ENCODE measurements at places on chromosomes 13 and 19.

DNA sequence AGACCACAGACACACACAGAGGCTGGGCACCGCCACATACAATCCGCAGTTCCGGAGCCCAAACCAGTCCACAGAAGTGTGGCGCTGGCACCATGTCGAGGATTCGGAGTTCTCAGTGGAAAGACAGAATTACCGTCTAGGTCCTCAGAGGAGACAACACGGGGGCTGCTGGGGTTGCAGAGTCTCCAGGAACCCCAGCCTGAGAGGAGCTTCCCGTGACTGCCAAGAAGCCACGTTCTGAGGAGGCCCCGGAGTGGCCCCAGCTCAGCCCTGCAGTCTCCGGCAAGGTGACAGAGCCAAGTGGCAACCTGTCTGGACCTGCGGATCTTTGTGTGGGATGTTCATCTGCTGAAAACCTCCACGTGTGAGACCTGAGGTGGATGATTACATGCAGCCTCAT is 7.3 kb upstream of the ADPRHL1 start:
- no peak for DNase-seq

DNA sequence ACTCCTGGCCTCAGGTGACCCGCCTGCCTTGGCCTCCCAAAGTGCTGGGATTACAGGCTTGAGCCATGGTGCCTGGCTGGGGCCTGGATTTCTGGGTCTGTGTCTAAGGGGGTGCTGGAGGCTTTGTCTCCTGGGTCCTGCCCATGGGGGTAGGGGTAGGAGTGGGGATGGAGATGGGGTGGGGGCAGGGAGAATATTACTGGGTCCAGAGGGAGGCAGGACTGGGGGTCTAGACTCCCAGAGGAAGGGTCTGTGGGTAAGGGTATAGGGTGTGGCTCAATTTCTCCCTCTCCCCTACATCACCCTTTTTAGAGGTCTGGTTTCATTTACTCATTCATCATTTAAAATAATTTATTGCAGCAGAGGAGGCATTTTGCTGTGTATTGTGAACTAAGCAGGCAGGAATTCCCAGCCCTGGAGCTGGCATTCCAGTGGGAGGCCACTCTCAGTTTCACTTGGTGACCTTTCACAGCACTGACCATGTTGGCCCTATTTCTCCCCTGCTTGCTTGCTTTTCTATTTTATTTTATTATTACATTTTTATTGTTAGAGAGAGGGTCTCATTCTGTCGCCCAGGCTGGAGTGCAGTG is 810 bp upstream of the NFKBID start:
- no peak for DNase-seq

DNA sequence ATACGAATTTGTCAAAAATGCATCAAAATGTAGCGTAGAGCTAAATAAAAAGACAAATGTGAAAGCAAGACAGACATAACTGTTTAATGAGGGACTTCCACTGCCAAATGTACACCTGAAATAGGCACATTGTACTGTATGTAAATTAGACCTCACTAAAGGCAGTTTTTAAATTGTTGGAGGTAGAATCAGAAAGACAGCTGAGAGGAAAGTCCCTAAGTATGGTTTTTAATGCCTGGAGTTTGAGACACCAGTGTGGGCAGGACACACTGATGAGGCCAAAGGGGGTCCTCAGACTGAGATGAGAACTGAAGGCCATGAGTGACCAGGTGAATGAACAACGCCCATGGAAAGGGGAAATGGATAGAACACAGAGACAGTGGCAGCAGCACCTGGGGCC is 22.9 kb downstream of the MED26 start:
- DNase-seq: no peak

GRCh38 chr19:48553676-48554384 is 1.9 kb downstream of the SULT2B1 start:
- no peak for DNase-seq

DNA sequence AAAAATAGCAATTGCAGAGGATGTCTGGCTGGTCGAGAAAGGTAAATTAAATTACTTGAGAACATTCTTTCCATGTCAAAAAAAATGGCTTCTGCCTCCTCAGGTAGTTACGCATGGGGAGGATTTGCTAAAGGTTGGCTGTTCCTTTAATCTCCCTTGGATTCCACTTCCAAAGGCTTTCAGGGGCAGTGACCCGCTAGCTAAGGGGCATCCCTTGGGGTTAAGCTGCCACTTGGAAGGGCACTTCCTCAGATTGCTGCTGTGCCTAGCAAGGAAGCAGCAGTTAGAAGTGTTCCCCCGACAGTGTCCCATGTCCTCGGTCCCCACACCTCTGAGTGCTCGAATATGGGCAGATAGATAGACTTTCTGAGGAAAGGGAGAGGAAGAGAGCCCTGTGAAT is 108.5 kb downstream of the RGCC start:
- no peak for DNase-seq

GRCh38 chr13:49858178-49858856 is 65.8 kb upstream of the KPNA3 start:
- DNase-seq: no peak

DNA sequence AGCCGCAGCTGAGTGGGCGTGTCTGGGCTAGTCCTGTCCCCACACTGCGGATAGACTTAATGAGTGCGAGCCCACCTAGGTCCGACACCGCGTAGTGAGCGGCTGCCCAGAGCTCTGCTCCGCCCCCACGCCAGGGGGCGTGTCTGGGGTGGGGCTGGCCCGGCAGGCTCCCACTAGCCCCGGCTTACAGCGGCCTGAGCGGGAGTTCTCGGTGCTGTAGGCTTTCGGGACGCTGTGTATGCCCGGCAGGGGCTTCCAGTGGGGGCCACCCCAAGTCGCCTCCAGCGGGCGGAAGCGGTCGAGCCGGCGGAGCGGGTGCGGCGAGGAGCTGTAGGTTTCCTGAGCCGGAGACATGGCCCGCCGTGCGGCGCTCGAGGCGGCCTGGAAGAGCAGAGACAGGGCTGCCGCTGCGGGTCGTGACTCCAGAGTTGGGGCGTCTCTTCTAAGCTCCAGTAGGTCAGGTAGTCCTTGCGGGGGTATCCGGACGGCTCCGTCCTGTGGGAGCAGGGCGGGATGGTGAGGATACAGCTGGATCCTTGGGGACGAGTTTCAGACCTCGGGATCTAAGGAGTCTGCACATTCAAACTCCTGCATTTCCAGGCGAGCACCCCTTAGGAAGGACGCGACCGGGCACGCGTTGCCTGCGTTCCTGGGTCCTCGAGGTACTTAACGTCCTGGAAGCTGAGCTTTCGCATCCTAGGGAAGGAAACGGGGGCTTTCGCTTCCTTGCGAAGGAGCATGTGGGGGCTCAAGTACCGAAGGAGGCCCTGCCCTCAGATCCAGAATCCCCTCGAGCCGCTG is 1.2 kb downstream of the CGB7 start:
- DNase-seq: no peak

DNA sequence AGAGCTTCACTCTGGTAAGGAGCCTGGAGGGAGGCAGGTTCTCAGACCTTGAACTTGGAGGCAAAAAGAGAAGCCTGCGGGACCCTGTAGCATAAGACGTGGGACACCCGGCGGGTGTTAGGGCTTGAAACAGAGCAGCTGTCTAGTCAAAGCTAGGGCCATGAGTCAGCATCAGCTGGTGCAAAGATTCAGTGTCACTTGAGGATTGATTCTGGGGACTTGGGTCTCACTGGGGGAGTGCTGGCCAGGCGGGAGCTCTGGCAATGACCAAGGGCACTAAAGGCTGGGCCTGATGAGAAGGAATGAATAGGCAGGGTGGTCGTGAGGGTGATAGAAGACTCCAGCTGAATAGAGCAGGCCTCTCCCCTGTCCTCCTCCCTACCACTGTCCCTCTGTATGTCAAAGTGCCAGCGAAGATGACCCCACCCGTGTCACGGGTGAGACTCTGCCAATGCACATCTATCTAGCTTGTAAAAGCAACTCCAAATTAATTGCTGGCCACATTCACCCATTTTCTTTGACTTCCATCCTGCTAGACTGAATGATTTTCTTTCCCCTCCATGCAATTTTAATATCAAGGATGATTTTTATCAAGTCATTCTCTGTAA is 97.1 kb downstream of the MBNL2 start:
- no peak for DNase-seq

- no peak for DNase-seq
Observed at GRCh38 chr13:73956795-73957408, 177.3 kb downstream of the KLF12 start.

DNA sequence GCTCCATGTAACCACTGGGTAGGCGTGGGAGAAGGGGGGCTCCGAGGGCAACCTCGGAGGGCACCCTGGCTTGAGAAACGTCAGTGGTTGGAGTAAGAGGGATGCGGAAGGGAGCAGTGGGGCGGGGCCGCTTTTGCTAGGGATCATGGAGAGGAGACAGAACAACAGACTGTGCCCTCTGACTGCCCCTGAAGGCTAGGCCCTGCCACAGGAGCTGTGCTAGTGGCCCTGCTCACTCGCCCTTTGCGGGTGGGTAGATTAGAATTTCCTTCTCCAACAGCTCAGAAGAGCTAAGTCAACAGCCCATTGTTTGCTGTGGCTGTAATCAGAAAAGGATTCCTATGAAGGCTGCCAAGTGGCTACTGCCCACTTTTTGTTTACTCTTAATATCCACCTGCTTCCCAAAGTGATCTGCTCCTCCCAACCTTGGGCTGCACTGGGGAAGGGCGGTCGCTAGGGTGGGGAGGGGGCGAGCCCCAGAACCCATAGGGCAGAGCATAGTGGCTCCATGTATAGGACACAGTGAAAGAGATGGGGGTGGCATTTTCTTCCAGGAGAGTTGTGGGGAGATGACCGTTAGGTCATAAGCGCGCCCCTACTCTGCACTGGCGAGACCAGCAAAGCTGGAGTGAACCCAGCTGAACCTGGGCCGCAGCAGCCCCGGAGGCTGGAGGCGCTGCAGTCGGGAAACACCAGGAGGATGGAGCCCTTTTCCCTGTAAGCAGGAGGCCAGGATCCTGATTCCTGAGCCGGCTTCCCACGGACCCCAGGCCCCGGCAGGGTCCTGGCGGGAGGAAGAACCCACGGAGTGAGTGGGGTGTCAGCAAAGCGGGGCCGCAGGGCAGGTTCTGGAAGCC is 1.9 kb upstream of the C1QTNF9 start:
- no peak for DNase-seq

- no peak for DNase-seq
Observed at GRCh38 chr19:3593156-3593555, 7.9 kb downstream of the GIPC3 start.

GRCh38 chr19:28595722-28596480 is 617.0 kb downstream of the UQCRFS1 start:
- DNase-seq: no peak

GRCh38 chr13:53782488-53782961 is 753.9 kb downstream of the OLFM4 start:
- DNase-seq: no peak

DNA sequence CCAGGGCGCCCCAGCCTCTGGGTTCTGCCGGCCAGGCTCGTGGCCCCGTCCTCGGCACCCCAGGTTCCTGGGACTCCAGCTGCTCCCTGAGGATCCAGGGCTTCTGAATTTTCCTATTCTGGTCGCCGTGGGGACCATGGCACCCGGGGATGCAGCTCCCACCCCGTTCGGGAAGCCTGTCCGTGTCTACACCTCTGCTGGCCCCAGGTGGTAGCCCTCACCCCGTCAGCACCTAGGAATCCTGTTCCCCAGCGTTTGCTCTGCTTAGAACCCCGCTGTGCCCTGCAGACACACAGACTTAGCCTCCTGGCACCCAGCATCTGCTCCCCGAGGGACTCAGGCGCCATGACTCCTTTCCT is 960 bp downstream of the PPFIA3 start:
- DNase-seq: no peak

- DNase-seq: no peak
Observed at GRCh38 chr13:112259511-112259910, 116.6 kb upstream of the SPACA7 start.

DNA sequence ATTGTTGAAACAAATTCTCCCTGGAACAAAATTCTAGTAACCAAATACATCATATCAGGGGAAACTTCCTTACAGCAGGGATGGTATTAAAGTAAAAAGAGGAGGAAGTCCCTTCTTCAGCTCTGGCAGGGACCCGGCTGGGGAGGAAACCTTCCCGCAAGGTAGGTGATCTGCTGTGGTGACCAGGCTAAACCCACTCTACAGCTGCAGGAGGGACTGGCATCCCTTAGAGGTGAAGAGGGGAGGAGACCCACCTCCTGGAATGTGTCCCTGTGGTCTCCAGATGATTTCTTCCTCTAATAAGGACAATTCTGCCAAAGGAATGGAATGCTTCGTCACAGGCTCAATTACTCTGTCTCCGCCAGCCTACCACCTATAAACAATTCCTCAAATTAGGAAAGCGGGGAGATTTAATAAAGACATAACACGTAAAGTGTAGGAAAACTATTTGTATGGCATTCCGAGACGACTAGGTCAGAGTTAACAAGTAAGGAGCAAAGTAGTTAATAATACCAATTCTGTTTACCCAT is 637 bp upstream of the PDS5B start:
- DNase-seq: no peak
